Stimulated activated CD4-positive, alpha-beta T cell treated with anti-CD3 and anti-CD28 coated beads, Interleukin-12 subunit alpha, Interleukin-12 subunit beta, amount 100 ng/mL, for 48 hours (primary cell): ENCODE measurements at places on chromosomes 11 and 22.

- DNase-seq = no peak
These were observed 25.0 kb downstream of the SHISAL1 start for GRCh38 chr22:44287741-44288140.

DNA sequence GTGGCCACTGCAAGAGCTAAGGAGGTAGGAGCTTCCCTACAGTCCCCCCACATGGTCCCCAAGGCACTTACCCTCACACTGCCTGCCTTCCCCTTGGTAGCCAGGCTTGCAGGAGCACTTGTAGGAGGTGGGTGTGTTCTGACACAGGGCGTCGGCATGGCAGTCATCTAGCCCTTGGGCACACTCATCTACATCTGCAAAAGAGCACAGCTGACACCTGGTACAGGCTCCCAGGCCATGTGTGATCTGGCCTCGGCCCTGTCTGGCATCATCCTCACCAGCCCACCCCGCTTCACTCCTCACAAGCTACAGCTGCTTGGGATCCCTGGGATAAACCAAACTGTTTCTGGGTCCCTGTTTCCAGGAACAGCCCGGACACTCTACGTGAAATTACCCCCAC is 1.8 kb downstream of the SCUBE2 start:
- DNase-seq = no peak

DNA sequence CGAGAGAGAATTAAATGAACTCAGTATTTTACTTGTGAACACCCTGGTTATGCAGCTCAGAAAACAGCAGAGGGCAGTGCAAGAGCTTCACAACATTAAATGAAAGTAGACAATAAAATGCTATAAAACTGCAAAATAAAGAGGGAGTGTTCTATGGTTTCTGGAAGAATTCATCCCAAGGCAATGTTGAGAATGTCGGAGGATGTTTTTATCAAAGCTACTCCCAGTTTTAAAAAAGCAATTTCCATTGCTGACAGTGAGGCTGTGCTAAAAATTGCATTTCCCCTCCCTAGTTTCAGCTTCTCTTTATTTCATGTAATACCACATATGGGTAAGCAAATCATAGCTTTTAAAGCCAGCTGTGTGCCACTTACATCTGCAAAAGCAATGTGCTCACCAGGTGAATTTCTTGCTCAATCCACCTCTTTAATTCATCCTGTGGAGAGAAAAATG is 296.8 kb downstream of the RAB38 start:
- DNase-seq = no peak

DNA sequence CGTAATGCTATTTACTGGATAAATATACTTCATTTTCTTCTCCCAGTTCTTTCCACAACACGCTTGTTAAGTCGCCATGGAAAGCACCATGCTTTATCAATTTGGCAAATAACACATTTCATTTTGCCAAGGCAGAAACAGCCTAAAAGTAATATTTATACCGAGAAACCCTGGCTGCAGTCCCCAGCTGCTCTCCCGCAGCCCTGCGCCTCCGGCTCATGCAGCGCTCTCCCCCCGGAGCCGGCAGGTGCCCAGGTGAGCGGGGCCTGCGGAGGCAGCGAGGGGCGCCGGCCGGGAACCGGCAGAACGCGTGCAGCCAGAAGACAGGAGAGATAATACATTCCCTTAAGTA is 681 bp upstream of the ARHGEF12 start:
- DNase-seq = no peak

- no peak for DNase-seq
These were observed 231.6 kb downstream of the CASP12 start for GRCh38 chr11:104666624-104667023.

DNA sequence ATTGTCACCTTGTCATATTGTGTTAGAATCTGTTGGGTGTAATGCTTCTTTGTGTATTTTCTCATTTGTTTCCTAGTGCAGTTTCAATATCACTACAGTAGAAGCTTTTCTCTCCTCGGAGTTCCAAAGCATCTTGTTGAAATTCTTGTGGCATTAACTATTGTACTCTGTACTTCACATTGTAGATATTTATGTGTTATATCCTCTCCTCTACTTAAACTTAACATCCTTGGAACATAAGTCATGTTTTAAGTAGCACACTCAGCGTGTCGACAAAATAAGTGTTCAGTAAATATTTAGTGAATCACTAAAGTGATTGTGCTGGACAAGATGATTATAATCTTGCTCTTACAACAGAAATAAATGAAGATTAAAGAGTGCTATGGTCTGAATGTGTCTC is 201.7 kb downstream of the ARHGAP42 start:
- DNase-seq = no peak

- no peak for DNase-seq
These were observed 22.8 kb upstream of the B4GALNT4 start for GRCh38 chr11:346529-346928.

DNA sequence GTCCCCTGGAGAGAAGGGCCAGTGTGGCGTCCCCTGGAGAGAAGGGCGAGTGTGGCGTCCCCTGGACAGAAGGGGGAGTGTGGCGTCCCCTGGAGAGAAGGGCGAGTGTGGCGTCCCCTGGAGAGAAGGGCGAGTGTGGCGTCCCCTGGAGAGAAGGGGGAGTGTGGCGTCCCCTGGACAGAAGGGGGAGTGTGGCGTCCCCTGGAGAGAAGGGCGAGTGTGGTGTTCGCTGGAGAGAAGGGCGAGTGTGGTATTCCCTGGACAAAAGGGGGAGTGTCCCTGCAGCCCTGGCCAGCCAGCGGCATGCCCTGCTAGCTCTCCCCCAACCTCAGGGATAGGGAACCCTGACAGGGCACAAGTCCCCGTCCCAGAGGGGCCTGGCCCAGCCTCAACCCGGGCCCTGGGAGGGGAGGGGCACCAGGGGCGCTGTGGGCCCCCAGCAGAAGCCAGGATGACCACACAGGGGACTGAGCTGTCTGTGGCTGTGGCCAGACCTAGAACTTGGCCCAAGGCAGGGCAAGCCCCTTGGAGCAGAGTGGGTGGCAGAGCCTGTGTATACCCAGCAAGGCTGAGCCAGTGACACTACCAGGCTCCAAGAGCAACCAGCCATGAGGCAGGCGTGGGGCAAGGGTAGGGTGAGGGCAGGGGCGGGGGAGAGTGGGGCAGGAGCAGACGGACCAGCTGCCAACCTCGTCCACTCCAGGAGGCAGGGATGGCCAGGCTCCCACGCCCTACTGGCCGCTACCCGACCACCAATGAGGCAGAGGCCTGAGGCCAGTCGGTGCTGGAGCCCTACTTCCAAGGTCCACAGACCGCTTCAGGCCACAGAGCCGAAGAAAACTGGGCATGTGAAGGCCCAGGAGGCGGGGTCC is 4.2 kb downstream of the HRAS start:
- no peak for DNase-seq

- no peak for DNase-seq
These were observed 47.9 kb downstream of the CHRDL2 start for GRCh38 chr11:74683279-74683871.

DNA sequence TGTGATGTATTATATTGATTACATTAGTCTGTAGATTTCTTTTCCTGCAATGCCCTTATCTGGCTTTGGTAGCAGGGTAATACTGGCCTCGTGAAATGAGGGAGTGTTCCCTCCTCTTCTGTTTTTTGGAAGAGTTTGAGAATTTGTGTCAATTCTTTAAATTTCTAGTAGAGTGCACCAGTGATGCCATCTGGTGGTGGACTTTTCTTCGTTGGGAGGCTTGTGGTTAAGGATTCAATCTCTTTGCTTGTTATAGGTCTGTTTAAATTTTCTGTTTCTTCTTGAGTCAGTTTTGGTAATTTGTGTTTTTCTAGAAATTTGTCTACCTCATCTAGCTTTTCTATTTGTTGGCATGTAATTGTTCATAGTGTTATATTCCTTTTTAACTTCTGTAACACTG is 18.9 kb downstream of the SHANK3 start:
- DNase-seq = no peak

- no peak for DNase-seq
These were observed 12.0 kb upstream of the CAT start for GRCh38 chr11:34426766-34427185.

DNA sequence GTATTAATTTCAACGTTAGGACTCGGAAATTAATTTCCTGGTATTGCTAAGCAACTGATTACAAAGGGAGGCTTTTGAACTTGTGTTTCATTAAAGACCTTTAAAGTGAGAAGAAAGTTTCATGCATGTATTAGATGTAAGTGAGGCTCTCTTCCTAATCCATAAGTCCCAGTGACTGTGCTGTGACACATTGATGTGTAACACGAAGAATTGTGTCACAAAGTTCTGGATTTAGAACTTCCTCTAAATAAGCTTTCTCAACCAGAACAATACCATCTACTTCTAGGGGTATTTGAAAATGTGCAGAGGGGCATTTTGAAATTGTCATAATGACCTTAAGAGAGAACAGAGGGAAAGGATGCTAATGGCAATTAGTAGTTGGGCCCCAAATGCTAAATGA is 14.4 kb downstream of the DCUN1D5 start:
- no peak for DNase-seq

DNA sequence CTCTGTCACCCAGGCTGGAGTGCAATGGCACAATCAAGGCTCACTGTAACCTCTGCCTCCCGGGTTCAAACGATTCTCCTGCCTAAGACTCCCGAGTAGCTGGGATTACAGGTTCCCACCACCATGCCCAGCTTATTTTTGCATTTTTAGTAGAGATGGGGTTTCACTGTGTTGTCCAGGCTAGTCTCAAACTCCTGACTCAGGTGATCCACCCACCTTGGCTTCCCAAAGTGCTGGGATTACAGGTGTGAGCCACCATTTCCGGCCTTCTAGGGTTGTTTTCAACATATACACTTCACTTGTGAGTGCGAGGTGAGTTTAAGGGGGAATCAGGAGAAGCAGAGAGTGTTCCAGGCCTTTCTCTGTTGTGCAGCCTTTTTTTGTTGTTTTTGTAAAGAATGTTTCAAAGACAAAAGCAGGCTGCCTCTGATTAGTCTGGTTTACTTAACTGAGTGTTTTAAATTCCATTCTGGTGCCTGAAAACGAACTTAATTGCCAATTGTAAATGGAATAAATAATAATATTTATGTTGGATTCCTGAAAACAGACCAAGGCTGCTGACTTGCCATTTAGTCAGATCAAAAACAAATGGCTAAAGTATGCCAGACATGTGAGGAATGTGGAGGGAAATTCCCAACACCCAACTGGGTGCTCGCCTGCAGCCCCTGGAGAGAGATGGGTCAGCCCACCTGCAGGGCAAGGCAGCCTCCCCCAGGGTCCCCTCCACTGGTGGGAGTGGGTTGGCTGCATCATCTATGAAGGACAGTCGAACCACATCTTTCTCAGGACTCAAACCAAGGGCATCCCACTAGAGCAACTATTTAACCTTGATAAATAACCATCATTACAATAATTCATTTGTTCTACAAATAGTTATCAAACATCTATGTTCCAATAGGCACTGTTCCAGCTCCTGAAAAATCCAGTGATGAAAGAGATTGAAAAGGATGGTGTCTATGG is 4.6 kb upstream of the RANGAP1 start:
- no peak for DNase-seq

DNA sequence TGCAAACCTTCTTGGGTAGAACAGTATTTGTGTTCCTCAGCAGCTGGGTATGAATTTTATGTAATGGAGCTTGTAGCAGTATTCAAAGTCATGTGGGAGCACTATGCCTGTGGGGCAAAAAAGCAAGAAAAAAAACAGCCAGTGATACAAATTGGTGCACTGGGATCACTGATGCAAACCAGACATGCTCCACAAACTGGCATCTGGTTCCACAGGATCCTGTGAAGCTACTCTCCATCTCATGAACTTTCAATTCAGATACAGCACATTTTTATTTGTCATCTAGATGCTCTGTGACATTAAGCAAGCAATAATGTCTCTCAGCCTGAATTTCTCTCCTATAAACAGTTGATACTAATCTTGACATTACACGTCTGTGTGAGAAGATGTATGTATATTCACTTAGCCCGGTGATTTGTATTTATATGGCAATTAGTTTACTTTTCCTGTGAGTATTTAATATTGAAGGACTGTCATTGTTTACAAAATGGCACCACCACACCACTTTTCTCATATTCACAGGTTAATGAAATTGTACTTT is 208.5 kb upstream of the GRIA4 start:
- no peak for DNase-seq

DNA sequence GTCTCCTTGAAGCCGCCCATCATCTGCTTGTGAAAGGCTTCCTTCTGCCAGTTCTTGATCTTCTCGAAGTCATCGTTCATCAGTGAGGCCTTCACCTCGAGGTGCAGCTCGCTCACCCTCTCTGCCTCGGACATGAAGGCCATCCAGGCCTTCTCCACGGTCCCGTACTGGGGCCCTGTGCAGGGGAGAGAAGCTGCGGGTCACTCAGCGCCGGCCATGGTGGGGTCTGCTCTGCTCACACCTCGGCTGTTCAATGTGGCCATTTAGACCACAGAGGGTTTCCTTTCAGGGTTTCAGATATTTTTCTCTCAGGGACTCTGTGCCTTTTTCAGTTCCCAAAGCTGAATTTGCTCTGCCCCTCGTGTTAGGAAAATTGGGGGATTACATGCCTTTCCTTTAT is 33.9 kb upstream of the ARFGAP3 start:
- no peak for DNase-seq
